ENCODE measurements at places on chromosomes 6 and 20.

- DNase-seq: peak; percentile 71
Observed at GRCh38 chr6:149834513-149835481, 29.4 kb downstream of the LRP11 start.

- DNase-seq: no peak
Observed at GRCh38 chr6:27889628-27890444, 22.4 kb downstream of the OR2B2 start.

- DNase-seq: no peak
Observed at GRCh38 chr20:31712112-31712553, 10.5 kb downstream of the BCL2L1 start.

DNA sequence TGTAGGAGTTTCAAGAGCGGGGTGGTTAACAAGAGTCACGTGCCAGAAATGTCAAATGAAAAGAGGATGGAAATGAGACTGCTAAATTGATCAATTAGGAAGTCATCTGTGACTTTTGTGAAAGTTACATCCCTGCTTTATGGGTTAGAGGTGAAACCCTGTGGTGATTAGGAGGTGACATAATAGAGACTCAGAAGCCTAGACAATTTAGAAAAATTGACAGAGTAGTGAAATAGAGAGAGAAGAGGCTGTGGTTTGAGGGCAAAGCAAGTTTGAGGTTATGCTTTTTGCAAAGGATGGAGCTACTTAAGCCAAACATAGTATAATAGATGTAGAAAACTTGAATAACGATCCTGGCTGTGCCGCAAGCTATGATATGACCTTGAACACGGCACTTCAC is 71.8 kb downstream of the IMPG1 start:
- DNase-seq: no peak

- no peak for DNase-seq
Observed at GRCh38 chr6:106530026-106530425, 99.3 kb downstream of the RTN4IP1 start.

DNA sequence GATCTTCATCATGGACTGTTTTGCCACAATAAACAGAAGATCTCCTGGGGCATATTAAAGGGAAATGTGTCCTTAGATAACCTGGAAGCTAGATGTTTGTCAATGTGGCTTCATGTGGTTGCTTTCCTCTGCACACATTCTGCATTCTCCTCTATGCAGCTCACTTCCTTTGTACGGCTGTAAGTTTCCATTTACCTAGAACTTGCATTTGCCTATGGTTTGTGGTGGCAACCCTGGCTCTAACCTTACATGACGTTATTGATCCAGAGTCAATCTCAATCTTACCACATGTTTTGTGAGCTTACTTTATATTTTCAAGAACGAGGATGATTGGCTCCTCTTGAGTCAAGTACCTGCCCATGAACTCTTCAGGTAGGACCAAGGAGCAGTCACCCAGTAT is 863.1 kb downstream of the MAFB start:
- DNase-seq: peak; percentile 51

- no peak for DNase-seq
Observed at GRCh38 chr6:40441150-40441549, 146.0 kb downstream of the LRFN2 start.

GRCh38 chr6:126102358-126102757 is 116.0 kb downstream of the TRMT11 start:
- DNase-seq: no peak

- no peak for DNase-seq
Observed at GRCh38 chr6:155913816-155914215, 458.2 kb upstream of the NOX3 start.

DNA sequence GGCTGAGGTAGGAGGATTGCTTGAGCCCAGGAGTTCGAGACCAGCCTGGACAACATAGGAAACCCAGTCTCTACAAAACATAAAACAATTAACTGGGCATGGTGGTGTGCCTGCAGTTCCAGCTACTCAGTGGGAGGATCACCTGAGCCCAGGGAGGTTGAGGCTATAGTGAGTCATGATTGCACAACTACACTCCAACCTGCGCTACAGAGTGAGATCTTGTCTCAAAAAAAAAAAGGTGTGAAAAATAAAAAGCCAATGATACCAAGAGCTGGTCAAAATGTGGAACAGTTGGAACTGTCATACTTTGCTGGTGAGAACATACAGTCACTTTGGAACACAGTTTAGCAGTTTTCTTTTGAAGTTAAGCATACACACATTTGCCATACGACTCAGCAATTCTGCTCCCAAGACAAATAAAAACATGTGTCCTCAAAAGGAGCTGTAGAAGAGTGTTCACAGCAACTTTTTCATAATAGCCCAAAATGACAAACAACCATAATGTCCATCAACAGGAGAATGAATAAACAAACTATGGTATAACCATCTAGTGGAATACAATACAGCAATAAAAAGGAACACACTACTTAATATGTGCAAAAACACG is 21.6 kb upstream of the FKBP5 start:
- DNase-seq: no peak

- DNase-seq: no peak
Observed at GRCh38 chr6:90678049-90678779, 91.3 kb upstream of the MAP3K7 start.

DNA sequence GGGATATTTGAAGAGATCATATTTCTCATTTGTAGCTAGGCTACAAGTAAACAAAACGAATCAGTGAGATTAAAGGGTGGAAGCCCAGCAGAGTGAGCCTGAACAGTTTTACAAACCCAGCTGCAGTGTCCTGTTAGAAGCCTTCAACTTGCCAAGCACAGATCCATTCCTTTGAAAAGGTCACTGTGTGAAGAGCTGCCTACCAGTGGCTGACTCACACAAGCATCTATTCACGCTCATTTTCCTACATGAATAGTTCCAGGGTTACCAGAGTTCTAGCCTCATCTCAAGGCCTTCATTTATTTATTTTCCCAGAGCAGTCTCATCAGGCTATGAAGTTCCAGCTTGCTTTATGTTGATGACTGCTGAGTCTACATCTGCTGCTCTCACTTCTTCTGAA is 25.7 kb upstream of the MLIP start:
- peak; percentile 50 for DNase-seq

GRCh38 chr6:127690092-127690491 is 113.1 kb downstream of the C6orf58 start:
- DNase-seq: peak; percentile 20

DNA sequence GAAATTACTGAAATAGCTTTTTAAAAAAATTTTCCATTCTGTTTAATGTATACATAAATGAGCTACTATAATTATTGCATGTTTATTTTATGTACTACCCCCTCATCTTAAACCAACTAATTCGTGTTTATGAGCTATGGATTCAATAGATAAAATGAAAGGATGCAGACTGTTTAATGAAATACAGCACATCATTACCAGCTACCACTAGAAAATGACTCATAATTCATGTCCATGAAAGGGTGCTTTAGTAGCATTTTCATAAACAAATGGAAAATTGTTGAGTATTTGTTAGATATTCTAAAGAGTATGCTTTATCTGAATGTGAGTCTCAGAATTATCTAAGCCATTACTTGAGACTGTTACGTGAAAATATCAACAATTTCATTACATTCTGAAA is 1590.1 kb downstream of the HACE1 start:
- DNase-seq: no peak

Measured in EL (cell line).